Activated CD4-positive, alpha-beta T cell treated with anti-CD3 and anti-CD28 coated beads, Interleukin-2, Interleukin-6, amounts not matched to agents 100 ng/mL and 50 ng/mL, durations not matched to agents 16 hours and 8 hours (primary cell): ENCODE measurements at places on chromosomes 12 and 14.

DNA sequence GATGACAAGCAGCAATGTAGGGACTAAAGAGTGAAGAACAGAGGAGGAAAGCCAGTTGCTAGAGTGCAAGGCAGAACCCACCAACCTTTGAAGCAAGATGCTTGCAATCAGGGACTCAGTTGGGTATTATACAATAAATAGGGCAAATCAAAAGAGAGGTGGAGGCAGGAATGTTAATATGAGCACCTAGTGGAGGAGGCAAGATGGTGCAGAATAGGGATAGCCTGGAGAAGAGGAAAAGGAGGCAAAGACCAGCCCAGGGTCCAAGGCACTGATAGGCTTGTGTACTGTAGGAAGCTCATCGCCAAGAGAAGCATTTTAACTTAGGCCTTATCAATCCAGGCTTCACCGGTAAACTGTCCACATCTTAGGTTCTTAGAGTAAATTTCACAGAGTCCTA, 137.2 kb downstream of the ARMH4 start:
- DNase-seq: no peak

- DNase-seq: no peak
Measured at GRCh38 chr14:83347874-83348273, 1814.2 kb upstream of the SEL1L start.

GRCh38 chr12:60834806-60835205, 1239.0 kb downstream of the SLC16A7 start:
- DNase-seq: no peak

DNA sequence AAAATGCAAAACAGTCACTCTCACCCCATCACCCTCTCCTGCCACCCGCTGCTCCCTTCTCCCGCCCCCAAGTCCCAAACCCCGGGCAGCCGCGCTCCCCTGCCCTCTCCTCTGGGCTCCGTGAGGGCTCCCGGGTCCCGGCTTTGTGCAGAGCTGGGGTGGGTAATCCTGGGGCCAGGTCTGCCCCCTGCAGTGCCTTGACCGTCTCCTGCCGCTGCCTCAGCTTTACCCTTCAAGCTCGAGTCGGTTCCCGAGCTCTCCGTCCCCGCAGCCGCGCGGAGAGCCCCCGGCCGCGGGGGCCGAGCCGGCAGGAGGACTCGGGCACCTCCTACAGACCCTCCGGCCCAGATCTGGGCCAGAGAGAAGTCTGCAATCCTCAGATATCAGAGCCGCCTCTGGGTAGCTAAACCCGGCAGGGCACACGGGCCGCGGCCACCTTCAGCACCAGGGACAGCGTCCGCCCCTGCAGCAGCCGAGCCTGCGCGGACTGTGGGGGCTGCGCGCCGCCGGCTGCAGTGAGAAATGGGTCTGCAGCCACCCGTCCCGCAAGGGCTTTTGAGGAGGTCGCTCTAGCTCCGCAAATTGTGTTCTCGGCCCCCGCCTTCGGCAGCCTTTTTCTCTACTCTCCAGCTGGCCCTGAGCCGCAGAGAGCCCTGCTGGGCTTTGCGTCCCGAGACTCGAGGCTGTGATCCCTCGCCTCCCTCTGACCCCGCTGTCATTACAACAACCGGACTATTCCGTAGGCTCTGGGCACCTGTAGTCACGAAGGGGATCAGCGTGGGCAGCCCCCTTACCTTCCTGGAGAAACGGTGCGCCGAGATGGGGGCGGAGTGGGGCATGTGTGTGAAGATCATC, 1.2 kb downstream of the PRMT8 start:
- DNase-seq: peak; percentile 56

DNA sequence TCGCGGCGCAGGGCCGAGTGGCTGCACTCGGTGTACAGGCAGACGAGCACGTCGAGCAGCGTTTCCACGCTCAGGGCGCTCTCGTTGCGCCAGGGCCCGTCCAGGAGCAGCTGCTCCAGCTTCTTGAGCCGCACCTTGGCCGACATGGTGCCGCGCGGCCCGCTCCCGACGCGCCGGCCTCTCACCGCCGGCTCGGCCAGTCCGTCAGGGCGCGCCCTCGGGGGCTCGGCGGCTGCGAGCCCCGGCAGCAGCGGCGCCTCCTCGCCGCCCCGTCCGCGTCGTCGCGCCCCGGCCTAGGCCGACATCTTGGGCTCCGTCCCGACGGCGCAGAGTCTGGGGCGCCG, 349 bp downstream of the CDC42BPB start:
- DNase-seq: no peak

DNA sequence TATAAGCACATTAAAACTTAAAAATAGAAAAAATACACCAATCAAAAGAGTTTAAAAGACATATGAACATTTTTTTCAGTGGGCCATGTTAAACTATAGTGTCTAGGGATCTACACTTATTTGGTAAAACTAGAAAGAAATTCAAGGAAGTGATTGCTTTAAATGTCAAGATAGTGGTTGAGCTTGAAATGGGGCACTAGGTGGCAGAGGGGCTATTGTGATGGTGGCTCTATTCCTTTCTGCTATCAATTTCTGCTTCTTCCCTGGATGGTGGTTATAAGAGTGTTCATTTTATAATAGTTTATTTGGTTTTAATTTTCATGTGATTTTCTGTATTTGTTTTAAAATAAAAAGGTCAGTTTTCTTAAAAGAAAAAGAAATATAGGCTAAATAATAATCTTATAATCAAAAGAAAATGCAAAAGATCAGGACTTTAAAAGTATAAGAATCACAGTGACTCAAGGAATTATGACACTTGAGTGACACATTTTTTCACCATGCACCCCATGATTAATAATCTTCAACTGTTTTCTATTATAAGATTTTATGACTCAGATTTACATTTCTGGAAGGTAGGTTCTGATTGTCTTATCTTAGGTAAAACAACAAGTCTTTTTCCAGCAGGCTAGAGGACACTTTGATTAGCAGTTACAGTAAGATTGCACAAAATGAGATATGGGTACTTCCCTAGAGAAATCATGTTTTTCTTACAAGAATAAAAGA, 137.5 kb downstream of the FSCB start:
- no peak for DNase-seq

DNA sequence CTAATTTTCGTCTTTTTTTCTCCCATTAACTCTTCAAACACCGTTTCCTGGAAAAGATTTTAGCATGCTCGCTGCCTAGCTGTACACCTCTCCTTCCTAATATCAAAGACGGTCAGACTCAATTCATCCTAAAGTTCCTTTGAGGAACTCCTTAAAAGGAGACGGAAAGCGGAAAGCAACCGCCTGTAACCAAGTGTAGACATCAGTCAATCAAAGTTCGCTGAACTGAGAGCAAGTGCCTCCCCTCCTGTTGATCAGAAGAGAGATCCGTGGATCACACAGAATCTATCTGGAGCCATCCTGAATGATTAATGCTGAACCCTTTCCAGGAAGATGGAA, 412 bp upstream of the TEP1 start:
- DNase-seq: peak; percentile 61

GRCh38 chr14:71322655-71323250, 415.5 kb downstream of the PCNX1 start:
- peak; percentile 47 for DNase-seq

- no peak for DNase-seq
Measured at GRCh38 chr12:6552140-6552551, 3.7 kb downstream of the IFFO1 start.

DNA sequence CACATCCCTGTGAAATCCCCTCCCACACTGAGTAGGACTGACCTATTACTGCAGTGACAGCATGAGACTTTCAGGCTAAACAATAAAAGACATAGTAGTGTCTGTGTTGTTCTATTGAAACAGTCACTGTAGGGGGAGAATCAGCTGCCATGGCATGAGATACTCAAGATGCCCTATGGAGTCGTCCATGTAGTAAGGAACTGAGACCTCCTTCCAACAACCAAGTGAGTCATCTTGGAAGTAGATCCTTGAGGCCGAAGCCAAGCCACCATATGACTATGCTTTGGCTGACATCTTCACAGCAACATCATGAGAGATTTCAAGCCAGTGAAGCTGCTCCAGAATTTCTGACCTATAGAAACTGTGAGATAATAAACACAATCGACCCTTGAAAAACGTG, 12.1 kb upstream of the LRP6 start:
- no peak for DNase-seq

DNA sequence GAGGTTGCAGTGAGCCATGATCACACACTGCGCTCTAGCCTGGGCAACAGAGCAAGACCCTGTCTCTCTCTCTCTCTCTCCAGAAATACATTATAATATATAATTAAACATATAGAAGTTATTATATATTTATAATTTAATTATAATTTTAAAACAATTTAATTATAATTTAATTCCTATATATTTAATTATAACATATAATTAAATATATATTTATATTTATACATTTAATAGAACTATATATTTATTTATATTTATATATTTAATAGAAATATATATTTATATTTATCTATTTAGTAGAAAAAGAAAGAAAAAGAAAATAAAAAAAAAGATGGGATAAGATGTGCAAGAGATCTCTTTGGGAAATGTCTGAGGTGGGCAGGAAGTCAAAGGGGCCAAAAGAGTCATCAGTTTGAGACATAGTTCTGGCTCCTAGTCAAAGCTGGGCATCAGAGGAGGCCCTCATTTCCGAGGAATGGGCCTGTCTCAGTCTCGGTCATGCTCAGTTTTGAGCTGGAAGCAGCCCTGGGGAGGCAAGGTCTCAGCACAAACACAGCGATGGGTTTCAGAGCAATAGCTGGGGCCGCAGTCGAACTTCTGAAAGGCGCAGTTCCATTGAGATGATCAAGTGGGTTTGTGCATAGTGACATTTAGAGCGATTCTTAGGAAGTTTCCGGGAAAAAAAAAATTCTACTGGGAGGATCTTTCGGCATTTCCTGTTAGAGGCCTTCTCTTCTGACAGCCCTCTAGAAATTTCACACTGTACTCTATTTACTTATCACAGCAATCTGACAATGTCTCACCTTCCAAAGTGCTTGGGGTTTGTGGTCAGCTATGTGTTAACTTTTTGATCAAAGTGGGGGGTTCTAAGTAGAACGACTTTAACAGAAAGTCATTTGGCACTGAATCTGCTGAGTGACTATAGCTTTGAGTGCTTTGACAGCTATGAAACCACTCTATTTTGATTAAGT, 58.7 kb upstream of the GZMB start:
- DNase-seq: peak; percentile 86
